ENCODE measurements at places on chromosomes 7 and 10. TPM values are rescaled to one million over a fixed set of nuclear protein-coding genes. Genes with fewer than 3 reads are reported as not detected.

Gene TBXAS1
- total RNA-seq, result 72.7 TPM

- DNase-seq, result no peak
Measured at GRCh38 chr10:99394761-99395386, 35.5 kb downstream of the GOT1 start.

Gene SSC4D
- total RNA-seq, result not detected

Gene SCRN1
- total RNA-seq, result 23.4 TPM

Gene ATRNL1
- not detected for total RNA-seq

DNA sequence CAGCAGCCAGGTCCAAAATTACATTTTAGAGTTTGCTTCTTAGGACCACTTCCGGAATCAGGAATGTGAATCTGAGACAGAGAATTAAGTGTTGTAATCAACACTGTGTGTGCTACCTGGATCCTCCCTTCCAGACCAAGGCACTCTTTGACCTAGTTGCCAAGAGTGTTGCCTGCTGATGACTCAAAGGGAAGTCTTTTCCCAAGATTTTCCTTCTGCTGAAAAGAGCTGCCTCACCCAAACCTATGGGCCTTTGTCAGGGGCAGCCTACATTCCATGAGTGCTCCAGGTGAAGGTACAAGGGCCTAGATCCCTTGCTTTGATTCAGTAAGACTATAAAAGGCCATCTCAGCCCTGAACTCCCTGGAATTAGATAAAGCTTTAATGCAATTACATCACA, 712.5 kb upstream of the ANKRD30A start:
- no peak for DNase-seq

Gene FLNC
- total RNA-seq, result 0.25 TPM

- DNase-seq, result no peak
Measured at GRCh38 chr10:30463944-30464451, 30.0 kb downstream of the MAP3K8 start.

DNA sequence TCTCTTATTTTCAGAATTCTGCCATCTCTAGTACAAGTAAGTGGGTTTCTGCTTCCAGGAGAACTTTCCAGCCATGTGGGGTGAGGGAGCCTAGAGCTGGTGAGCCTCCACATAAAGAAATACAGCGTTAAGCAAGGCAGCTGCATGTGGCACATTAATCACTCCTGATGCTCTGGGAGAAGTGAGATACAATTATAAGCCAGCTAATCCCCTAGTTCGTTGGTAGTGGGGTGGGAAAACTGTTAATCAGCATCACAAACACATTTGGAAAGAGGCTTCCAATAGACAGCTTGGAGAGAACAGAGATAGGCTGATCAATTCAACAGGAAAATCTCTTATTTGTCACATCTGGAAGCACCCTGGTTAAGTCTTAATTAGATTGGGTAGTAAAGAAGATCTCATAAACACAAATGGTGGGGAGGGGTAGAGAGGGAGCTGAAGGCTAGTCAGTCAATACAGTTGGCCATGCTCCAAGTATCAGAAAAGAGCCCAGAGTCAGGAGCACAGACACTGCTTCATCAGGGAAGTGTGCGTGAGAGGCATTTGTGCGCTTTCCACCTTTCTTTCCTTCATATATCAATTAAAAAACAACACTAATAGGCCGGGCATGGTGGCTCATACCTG, 130.6 kb downstream of the SORCS1 start:
- DNase-seq, result no peak

GRCh38 chr7:50512384-50512783, 52.8 kb downstream of the DDC start:
- DNase-seq, result no peak

- no peak for DNase-seq
Measured at GRCh38 chr7:96219378-96220130, 102.3 kb downstream of the SLC25A13 start.

Gene EBF3
- not detected for total RNA-seq

- DNase-seq, result no peak
Measured at GRCh38 chr10:24468281-24468751, 255.4 kb downstream of the ARHGAP21 start.

DNA sequence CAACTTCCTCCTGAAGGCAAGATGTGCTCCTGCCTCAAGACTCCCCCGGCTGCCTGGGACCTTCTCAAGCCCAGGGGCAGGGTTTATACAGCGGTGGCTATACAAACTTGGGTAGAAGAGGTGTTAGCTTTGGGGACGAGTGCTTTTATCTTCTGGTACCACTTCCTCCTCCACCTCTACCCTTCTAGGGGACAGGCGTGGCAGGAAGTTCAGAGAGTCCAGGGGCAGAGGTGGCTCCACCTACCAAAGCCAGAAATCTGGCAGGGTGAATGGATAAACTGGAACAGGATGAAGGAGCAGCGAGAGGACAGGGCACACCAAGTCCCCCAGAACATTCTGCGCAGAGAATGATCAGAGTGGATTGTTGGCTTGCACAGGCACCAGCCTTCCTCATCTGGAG, 24.0 kb upstream of the TM9SF3 start:
- DNase-seq, result no peak

Data from natural killer cell (primary cell).